ENCODE measurements at places on chromosomes 3 and 15. TPM values are rescaled to one million over a fixed set of nuclear protein-coding genes. Genes with fewer than 3 reads are reported as not detected.

The SI gene
- total RNA-seq = not detected

The GOLGA8B gene
- total RNA-seq = 8.5 TPM

The LARP6 gene
- 75.6 TPM for total RNA-seq

The CSPG5 gene
- 0.93 TPM for total RNA-seq

The MB21D2 gene
- total RNA-seq = 16.1 TPM

The DUOXA2 gene
- total RNA-seq = not detected

The ENTPD3 gene
- total RNA-seq = not detected

The BCL6 gene
- 10.4 TPM for total RNA-seq

The PSTPIP1 gene
- 0.53 TPM for total RNA-seq

The IMPG2 gene
- not detected for total RNA-seq

The ALG1L2 gene
- not detected for total RNA-seq

The TM4SF18 gene
- total RNA-seq = 0.03 TPM

The BRPF1 gene
- total RNA-seq = 22.9 TPM

The NME9 gene
- total RNA-seq = not detected

The WDR93 gene
- total RNA-seq = not detected

The UBA5 gene
- total RNA-seq = 63.4 TPM

DNA sequence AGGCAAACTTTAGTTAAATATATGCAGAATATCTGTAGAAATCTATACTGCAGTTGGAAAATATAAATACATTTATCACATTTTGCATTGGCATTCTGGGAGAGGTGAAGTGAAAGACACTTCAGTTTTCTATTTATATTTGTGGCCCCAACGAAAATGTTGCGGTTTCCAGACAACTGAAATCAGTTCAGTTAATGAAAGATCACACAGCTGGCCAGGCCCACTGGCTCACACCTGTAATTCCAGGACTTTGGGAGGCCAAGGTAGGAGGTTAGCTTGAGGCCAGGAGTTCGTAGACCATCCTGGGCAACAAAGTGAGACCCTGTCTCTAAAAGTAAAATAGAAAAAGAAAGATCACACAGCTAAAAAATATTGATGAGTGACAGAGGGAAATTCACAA, 11.9 kb upstream of the CLASP2 start:
- no peak for DNase-seq

- DNase-seq = no peak
These were observed 16.0 kb downstream of the UBE2E2 start for GRCh38 chr3:23219117-23219516.

DNA sequence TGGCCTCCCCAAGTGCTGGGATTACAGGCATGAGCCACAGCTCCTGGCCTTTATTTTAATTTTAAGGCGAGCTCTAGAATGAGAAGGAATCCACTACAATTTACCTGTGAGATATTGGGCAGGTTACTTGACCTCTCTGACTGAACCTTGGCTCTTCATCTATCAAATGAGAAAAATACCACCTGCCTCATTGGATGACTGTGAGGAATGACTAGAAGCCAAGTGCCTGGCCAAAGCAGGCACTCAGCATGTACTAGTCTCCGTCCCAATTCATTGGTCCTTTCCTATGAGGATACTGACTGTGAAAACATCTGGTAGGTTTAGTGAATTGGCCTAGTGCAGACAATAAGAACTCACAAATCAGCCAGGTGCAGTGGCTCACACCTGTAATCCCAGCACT, 38.5 kb upstream of the OSBPL11 start:
- no peak for DNase-seq

DNA sequence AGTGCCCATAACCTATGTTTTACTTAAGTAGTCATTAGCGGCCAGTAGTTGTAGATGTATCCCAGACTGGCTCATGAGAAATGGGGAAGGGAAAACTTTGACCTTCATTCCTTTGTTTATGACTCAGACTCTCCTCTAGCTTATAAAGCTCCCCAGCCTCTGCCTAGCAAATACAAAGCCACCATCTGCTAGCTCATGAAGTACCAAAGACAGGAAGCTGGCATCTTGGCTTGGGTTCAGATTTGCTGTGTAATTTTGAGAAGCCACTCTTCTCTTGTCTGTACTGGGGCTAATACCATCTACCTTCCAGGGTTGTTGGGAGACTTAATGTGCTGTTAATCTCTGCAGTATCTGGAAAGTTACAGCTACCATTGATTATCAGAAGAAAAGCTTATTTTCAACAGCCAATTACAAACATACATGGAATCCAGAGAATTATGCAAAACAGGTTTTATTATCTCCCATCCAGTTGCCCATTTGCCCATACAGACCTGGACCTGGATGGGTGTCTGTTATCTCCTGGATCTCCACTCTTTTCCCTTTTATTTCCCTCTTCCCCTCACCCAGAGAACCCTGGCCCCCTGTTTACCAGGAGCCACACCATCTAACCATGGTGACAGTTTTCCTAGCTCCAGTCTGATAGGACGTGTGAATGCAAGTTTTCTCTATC, 153.8 kb downstream of the SEMA6D start:
- peak; percentile 86 for DNase-seq

DNA sequence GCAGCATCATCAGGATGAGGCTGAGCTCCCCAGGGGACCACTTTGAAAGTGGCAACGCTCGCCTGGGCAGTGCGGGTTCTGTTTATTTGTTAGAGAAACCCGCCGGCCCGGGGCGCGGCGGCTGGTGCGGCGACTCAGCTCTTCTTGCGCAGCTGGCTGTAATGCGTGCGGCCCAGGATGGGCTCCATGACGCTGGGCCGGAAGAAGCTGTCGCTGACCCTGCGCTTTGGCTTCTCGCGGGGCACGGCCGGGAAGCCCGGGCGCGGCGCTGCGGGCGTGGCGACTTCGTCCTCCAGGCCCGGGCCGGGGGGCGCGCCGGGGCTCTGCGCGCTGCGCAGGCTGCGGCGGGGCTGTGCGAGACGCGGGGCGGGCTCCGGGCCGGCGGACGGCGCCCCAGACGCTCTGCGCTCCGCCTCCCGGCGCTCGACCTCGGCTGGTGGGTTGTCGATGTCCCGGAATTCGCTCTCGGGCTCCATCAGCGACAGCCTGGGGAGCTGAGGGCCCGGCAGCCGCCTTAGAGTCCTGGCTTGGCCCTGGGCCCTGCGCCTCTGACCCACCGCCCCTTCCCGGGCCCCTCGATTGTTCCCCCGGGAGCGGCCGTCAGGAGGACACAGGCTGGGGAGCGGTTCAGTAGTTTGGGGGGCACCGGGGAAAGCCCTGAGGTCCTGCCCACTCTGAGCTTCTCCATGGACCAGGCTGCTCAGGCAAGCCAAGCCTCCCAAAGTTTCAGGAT, 10.3 kb upstream of the KIF7 start:
- DNase-seq = no peak

DNA sequence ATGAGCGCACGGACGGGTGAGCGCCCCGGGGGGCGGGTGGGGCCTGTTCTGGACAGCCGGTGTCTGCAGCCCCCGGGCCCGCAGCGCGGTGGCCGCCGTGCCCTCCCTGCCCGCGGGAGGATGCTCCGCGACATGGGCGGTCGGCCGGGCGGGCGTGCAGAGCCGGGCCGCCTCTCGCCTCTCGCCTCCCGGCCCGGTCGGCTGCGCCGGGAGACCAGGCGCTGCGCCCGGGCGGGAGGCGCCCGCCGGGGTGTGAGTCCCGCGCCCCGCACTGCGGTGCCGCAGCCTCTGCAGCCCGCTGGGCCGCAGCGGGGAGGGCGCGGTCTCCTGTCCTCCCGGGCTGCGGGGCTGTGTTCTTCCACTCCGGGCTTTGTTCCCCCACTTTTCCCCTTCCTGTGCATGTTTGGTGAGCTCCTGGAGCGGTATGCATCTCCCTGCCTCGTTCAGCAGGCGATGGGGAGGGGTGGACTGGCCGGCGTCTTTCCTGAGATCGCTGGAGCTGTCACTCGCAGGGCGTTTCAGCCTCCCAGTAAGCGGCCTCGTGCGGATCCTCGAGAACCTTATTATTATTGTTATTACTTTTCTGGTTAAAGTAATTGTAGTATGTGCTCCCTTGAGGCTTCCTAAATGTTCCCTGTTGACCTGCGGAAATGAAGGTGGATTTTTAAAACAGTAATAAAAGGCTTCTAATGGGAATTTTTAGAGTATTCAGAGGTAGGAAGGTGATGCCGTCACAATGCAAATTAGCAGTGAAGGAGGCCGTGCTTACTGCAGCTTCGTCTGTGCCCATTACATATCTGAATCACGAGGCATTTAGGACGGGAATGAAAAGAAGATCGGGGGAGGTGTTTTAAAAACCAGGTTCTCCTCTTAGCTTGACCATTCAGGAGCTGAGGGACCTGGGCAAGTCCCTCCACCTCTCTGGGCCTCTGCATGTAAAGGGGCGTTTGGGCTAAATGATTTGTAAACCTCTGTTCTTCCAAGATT, 593 bp downstream of the TMOD2 start:
- peak; percentile 35 for DNase-seq

- no peak for DNase-seq
These were observed 445.3 kb downstream of the OTOL1 start for GRCh38 chr3:161941891-161942290.

GRCh38 chr3:194675680-194676079, 3.7 kb upstream of the LSG1 start:
- no peak for DNase-seq

GRCh38 chr15:50879016-50879617, 29.4 kb upstream of the AP4E1 start:
- no peak for DNase-seq

DNA sequence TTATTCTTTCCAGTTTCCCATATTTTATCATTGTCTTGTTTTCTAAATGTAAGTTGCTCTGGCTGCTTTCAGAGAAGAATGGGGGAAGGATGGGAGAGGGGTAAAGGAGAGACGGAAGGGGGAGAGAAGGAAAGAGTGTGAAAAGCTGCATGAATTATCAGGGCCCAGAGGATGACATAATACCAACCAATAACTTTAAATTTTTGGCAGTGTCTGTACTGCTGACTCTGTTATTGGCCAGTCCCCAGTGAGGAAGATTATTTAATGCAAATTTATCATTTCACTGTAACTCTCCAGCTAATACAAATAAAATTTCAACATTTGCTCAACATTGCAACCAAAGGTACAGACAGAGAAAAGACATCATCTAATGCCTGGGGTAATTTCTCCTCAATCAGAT, 551.7 kb upstream of the CFAP20DC start:
- no peak for DNase-seq

- DNase-seq = peak; percentile 51
These were observed 2.6 kb downstream of the ZBTB47 start for GRCh38 chr3:42655980-42656679.

GRCh38 chr15:67117370-67117769, 52.0 kb downstream of the SMAD3 start:
- DNase-seq = no peak

DNA sequence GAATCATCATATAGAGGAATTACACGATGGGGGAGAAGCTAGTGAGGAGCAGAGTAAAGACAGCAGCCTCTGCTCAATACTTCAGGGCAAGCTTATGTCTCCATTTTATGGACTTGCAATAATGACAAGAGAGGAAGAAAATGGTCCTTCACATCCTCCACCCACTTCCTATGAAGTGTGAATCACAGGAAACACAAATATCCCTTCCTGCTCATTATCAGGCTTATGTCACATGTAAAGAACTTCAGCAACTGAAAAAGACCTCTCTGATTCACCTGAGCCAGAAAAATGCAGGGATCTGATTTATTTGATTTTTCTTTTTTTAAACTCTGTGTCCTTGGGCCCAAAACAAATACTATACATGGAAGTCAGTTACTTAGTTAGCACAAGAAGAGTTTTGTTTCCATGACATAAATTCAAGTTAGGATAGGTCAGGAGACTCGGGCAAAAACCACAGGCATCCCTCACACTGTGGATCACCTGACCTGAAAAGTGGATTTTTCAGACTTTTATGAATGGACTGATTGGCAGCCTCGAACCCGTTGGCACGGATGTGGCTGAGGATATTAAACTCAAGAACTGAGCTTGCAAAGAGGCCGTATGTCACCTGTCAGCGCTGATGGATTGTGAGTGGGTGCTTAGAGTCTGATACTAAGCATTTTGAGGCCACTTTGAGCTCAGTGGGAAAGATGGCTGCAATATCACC, 620.8 kb upstream of the MDFIC2 start:
- peak; percentile 82 for DNase-seq

GRCh38 chr3:192061426-192061825, 600.5 kb downstream of the PYDC2 start:
- DNase-seq = no peak
